Breast epithelium (tissue), 4 donors: ENCODE measurements at places on chromosomes 11 and 22.

- no peak for DNase-seq
- H3K27me3 ChIP-seq: no peaks in the 10 kb centered on the region
- H3K36me3 ChIP-seq: no peaks in the 10 kb centered on the region
- H3K27ac ChIP-seq: no peak overlapping the region
- H3K4me1 ChIP-seq: no peaks in the 10 kb centered on the region
- H3K4me3 ChIP-seq: no peak overlapping the region
Observed at GRCh38 chr22:24216541-24217209, 28.2 kb downstream of the GGT5 start.

GRCh38 chr11:74992852-74993251 is 4.1 kb downstream of the NEU3 start:
- no peak for DNase-seq
- no peak overlapping the region for H3K27ac ChIP-seq
- H3K4me3 ChIP-seq: no peak overlapping the region
- no peaks in the 10 kb centered on the region for H3K36me3 ChIP-seq

GRCh38 chr11:29310725-29311342 is 706.0 kb downstream of the KCNA4 start:
- no peaks in the 10 kb centered on the region for H3K36me3 ChIP-seq
- H3K4me3 ChIP-seq: no peak overlapping the region
- no peak for DNase-seq
- no peaks in the 10 kb centered on the region for H3K4me1 ChIP-seq

- H3K27ac ChIP-seq: no peak overlapping the region
- no peaks in the 10 kb centered on the region for H3K36me3 ChIP-seq
- peak; percentile 46 for DNase-seq
- no peaks in the 10 kb centered on the region for H3K4me1 ChIP-seq
- H3K4me3 ChIP-seq: peak overlapping the region; percentile 46
- H3K27me3 ChIP-seq: peaks cover 78% of the 10 kb centered on the region
Observed at GRCh38 chr22:48489551-48490499, 1337.8 kb downstream of the BRD1 start.

- H3K27ac ChIP-seq: peak overlapping the region; percentile 100
- H3K27me3 ChIP-seq: no peaks in the 10 kb centered on the region
- peak; percentile 98 for DNase-seq
- peak overlapping the region; percentile 95 for H3K4me3 ChIP-seq
- no peaks in the 10 kb centered on the region for H3K36me3 ChIP-seq
- H3K4me1 ChIP-seq: peaks cover 30% of the 10 kb centered on the region
Observed at GRCh38 chr11:65419772-65420481, 2.7 kb upstream of the NEAT1 start.

DNA sequence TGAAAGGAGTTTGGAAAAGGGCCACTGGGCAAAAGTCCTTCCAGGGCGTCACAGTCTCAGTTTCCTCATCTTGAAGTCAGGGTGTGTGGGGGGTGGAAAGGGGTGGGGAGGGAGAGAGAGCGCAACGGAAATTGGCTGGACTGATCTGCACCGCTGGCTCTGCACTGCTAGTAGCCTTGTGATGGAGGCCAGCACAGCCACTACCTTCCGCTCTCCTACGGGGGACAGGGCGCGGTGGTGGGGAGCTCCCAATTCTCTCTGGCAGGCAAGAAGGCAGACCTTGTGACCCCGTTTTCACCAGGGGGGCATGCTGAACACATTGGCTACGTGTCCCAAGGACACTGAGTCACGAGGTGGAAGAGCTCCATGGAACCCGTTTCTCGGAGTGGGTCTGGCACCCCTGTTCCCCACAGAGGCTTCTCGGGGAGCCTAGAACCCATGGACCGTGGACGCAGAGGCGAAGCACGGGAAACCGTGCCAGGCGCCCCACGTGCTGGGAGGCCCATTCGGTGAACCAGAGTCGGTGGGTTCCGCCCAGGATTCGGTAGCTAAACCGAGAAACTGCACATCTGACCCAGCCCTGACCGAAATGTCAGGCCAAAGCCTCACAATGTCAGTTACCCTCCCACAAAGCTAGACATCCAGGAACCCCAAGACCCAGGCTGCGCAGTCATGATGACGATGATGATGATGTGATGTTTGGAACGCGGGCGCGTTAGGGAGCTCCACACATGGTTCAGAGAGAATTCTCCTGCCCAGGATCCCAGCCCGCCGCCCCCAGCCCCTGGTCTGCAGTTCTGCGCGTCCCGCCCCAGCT is 28.3 kb upstream of the WNT11 start:
- no peaks in the 10 kb centered on the region for H3K4me1 ChIP-seq
- peak overlapping the region; percentile 74 for H3K4me3 ChIP-seq
- H3K36me3 ChIP-seq: no peaks in the 10 kb centered on the region
- peak; percentile 52 for DNase-seq
- peak overlapping the region; percentile 95 for H3K27ac ChIP-seq

GRCh38 chr11:44488165-44488965 is 77.1 kb upstream of the CD82 start:
- no peaks in the 10 kb centered on the region for H3K36me3 ChIP-seq
- DNase-seq: no peak
- no peaks in the 10 kb centered on the region for H3K27me3 ChIP-seq
- H3K4me1 ChIP-seq: no peaks in the 10 kb centered on the region
- H3K4me3 ChIP-seq: no peak overlapping the region

- H3K4me1 ChIP-seq: no peaks in the 10 kb centered on the region
- H3K27me3 ChIP-seq: no peaks in the 10 kb centered on the region
- DNase-seq: no peak
- no peak overlapping the region for H3K4me3 ChIP-seq
- no peak overlapping the region for H3K27ac ChIP-seq
Observed at GRCh38 chr11:75204012-75204674, 36.4 kb upstream of the TPBGL start.

DNA sequence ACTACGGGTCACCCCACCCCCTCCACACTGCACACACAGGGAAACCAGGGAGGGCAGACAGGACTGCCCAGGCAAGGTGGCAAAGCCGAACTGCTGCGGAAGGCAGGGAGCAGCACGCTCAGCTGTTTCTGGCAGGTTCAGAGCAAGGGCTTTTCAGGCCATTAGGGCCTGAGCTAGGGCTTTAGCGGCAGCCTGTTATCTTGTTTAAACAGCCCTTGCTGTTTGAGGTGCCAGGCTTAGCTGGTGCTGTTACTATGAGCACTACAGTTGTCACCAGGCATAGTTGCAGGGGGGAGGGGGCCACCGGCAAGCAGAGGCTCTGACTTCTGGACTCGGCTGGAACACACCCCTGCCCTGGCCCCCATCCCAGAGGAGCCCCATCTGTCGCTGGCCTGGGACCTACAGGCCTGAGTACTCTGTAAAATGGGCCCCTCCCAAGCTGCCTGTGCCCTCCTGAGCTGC is 34.9 kb downstream of the RSPH14 start:
- H3K4me1 ChIP-seq: no peaks in the 10 kb centered on the region
- no peak for DNase-seq
- no peaks in the 10 kb centered on the region for H3K27me3 ChIP-seq
- no peak overlapping the region for H3K4me3 ChIP-seq
